Fibroblast of villous mesenchyme (primary cell): ENCODE measurements at places on chromosomes 2 and 18. TPM values are rescaled to one million over a fixed set of nuclear protein-coding genes. Genes with fewer than 3 reads are reported as not detected.

DUSP11 gene
- total RNA-seq: 31.2 and 38.4 TPM in 2 replicates

DSG1 gene
- not detected in 2 replicates for total RNA-seq

ALPI gene
- total RNA-seq: not detected in 2 replicates

IL1RL2 gene
- 0.32 and 1.3 TPM in 2 replicates for total RNA-seq
